Astrocyte of the hippocampus (primary cell): ENCODE measurements at places on chromosomes 6 and 20.

DNA sequence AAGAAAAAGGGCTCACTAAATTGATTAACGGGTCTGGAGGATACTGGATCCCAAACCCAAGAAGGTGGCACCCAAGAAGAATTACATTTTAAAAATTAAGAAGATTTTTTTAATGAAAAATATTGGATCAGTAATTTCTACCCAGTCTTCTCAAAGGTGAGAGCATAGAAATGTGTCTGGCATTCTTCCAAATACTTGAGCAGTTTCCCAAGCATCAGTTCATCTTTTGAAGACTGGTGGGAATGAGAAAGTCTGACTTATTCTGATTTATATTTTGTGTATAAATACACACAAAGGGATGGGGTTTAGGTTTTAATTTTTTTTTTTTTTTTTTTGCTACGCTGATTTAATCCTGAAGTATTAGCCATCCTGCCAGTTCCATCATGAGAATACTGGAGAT, 3.3 kb downstream of the MGME1 start:
- DNase-seq: peak; percentile 49

GRCh38 chr20:48247961-48248360, 462.7 kb upstream of the SULF2 start:
- no peak for DNase-seq

GRCh38 chr6:43428112-43428570, 800 bp downstream of the ABCC10 start:
- no peak for DNase-seq

DNA sequence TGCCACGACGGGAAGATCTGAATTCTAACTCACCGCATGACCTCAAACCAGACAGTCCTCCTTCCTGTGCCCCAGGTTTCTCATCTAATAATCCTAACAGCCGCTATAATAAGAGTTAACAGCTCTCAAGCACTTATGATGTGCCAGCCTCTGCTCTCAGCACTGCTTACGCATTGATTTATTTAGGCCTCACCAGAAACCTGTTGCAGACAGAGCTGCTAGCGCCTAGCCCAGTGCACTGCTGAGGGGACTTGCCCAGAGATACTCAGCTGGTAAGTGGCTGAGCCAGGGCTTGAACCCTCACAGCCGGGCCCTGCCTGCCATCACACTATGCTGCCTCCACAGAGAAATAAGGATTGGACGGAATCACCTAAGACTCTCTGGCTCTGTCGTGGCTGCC, 37.7 kb downstream of the GRM4 start:
- DNase-seq: no peak

DNA sequence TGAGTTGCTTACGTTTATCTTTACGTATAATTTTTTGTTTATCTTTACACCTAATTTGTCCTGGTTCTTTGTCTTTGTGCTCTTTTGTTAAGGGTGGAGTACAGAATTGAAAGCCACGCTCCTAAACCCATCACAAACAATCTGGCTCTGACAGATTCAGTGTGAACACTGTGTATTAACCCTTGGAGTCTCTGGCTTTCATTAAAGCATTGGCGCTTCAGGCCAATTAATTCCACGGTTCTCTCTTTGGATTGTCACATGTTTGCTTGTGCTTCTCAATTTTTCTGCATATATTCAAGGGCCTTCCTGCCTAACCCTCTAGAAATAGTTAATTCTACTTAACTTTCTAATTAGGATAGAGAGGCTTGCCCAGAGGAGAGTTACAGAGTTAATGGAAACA, 38.6 kb downstream of the NKX2-4 start:
- no peak for DNase-seq

DNA sequence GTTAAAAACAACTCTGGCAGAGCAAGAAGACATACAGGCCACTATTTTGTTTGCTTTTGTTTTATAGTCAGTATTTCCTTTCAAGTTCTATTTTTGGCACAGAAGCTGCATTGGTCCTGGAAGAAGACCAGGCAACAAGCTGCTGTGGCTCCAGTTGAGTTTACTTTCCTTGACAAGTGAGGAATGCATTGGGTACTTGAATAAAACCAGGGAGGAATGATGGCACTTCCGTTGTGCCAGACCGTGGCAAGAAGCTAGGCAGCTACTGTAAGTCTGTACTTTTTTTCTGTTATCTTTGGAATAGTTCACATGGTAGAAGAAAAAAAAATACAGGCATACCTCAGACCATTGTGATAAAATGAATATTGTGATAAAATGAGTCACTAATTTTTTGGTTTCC, 66.3 kb downstream of the NCOA3 start:
- DNase-seq: peak; percentile 95

DNA sequence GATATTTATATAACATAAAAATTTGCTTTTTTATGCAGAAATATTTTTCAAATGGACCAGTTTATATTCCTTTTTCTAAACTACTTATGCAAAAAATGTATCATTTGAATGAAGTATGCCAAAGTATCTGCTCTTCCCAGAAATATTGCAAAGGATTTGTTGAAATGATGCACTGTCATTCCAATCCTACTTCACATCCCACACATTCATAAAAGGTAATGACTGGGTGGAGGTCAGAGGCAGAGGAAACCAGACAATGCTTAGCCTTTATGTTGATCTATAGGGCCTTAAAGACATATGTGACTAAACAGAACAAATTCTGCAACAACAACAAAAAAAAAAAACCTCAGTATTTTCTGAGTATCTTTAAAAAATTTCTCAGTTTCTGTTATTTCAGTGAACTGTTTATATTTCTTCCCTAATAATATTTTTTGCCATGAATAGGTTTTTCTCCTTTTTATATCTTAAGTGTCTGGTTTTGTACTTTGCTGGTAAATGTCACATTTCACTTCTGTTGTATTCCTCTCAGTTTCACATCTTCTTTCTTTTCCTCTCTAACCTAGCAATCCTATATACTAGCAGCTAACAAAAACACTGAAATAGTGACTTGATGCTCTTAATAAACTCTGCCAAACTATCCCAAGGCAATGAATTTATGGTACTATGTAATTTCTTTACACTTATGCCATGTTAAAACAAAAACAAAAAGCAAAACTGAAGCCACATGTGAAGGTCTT, 374.1 kb downstream of the BCKDHB start:
- DNase-seq: no peak

GRCh38 chr20:44008806-44009678, 94.4 kb downstream of the TOX2 start:
- no peak for DNase-seq

DNA sequence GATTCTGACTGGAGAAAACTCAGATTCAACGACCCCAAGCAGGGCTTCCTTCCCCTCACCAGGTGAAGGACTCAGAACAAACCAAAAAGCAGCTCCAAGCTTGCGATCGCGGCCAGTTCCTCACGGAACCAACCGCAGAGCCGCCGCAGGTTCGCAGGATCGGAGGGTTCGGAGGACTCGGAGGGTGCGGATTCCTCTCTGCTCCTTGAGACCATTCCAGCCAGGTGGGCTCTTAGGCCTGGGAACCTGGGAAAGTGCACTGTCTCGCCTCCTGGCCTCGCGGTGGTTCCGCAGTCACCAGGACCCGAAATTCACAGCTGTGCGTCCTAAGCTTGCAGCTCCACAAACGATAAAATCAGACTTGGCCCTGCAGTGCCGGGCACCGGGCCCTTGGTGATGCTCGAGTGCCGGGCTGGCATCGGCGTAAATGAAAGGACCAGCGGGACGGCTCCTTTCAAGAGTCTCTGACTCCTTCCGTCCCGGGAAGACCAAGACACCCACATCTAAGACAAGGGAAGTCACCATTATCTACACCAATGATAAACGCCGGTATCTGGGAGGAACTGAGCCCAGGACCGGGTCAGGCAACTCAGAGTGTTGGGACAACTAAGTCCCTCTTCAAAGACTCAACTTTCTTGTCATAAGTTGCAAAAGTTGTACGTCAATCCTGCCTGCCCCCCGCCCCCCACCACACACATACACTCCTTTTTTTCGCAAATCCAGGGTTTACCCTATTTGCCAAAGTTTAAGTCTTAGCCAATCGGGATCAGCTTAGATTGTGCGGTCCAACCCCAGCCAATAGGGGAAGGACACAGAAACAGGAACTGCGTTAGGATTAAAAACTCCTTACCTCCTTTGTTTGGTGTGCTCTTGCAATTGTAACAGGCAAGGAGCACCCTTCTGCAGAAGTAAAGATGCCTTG, 69.8 kb upstream of the PRSS16 start:
- peak; percentile 92 for DNase-seq

- no peak for DNase-seq
Measured at GRCh38 chr6:126050795-126051194, 64.5 kb downstream of the TRMT11 start.
